ENCODE measurements at places on chromosomes 1 and 21.

DNA sequence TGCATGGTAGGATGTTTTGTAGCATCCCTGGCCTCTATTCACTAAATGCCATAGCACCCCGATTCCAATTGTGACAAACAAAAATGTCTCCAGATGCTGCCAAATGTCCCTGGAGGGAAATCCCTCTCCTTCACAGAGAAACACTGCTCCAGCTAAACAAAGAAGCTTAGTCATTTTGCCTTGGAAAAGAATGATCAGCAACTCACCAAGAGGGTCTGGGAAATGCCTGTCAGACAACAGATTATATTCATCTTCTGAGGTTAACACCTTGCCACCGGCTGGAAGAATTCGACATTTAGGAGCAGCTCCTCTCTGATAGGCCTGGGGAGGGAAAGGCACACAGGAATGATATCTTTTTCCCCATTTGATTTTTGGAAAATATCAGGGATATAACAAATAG lies 84.4 kb downstream of the NIBAN1 start:
- no peak for DNase-seq
- no peak overlapping the region for H3K27ac ChIP-seq
- no peaks in the 10 kb centered on the region for H3K36me3 ChIP-seq
- no peak overlapping the region for H3K4me3 ChIP-seq
- H3K4me1 ChIP-seq = no peaks in the 10 kb centered on the region

DNA sequence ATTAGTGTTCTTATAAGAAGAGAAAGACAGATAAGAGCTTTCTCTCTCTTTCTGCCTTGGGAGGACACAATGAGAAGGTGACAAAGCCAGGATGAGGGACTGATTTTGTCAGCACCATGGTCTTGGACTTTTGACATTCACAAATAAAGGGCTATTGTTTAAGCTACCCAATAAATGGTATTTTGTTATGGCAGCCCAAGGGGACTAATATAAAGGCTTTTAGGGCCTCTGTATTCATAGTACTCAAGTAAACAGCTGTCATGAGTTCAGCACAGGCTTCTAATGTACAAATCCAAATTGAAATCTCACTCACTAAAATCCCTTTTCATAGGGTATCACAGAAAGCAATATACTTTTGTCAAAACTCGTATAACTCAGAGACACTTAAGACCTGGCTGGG lies 242.7 kb downstream of the FAF1 start:
- H3K36me3 ChIP-seq = no peaks in the 10 kb centered on the region
- no peaks in the 10 kb centered on the region for H3K4me1 ChIP-seq
- no peak overlapping the region for H3K4me3 ChIP-seq
- no peak for DNase-seq

- H3K4me1 ChIP-seq = no peaks in the 10 kb centered on the region
- no peak overlapping the region for H3K4me3 ChIP-seq
- no peaks in the 10 kb centered on the region for H3K36me3 ChIP-seq
- DNase-seq = no peak
- H3K27ac ChIP-seq = no peak overlapping the region
These were observed 24.6 kb downstream of the PADI2 start for GRCh38 chr1:17094664-17095063.

DNA sequence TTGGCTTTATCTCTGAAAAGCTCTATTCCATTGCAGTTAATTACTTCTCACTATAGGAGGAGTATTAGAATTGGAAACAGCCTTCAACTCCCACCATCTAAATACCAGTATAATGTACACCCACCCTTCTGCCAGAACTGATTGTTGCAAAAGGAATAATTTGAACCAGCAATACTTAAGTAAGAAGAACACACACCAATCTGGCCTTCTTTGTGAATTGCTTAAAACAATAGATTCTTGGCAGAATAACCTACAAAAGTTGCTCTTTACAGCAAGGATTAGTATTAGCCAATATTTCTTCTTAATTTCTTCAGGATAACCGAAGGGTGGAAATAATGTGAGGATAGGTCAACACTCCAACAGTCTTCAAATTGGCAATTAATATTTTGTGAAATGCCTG lies 54.9 kb upstream of the ADAMTS5 start:
- H3K27me3 ChIP-seq = no peaks in the 10 kb centered on the region
- no peaks in the 10 kb centered on the region for H3K4me1 ChIP-seq
- H3K27ac ChIP-seq = no peak overlapping the region
- no peak for DNase-seq
- H3K4me3 ChIP-seq = no peak overlapping the region
- H3K36me3 ChIP-seq = no peaks in the 10 kb centered on the region

GRCh38 chr21:31725202-31725839 lies 6.6 kb downstream of the SCAF4 start:
- H3K27me3 ChIP-seq = no peaks in the 10 kb centered on the region
- no peak overlapping the region for H3K27ac ChIP-seq
- DNase-seq = no peak
- H3K4me1 ChIP-seq = peaks cover 11% of the 10 kb centered on the region
- no peak overlapping the region for H3K4me3 ChIP-seq

- no peak for DNase-seq
- no peak overlapping the region for H3K4me3 ChIP-seq
- H3K4me1 ChIP-seq = peaks cover 5% of the 10 kb centered on the region
- peaks cover 4% of the 10 kb centered on the region for H3K36me3 ChIP-seq
- H3K27ac ChIP-seq = no peak overlapping the region
These were observed 76.9 kb downstream of the EPS15 start for GRCh38 chr1:51442198-51442597.

DNA sequence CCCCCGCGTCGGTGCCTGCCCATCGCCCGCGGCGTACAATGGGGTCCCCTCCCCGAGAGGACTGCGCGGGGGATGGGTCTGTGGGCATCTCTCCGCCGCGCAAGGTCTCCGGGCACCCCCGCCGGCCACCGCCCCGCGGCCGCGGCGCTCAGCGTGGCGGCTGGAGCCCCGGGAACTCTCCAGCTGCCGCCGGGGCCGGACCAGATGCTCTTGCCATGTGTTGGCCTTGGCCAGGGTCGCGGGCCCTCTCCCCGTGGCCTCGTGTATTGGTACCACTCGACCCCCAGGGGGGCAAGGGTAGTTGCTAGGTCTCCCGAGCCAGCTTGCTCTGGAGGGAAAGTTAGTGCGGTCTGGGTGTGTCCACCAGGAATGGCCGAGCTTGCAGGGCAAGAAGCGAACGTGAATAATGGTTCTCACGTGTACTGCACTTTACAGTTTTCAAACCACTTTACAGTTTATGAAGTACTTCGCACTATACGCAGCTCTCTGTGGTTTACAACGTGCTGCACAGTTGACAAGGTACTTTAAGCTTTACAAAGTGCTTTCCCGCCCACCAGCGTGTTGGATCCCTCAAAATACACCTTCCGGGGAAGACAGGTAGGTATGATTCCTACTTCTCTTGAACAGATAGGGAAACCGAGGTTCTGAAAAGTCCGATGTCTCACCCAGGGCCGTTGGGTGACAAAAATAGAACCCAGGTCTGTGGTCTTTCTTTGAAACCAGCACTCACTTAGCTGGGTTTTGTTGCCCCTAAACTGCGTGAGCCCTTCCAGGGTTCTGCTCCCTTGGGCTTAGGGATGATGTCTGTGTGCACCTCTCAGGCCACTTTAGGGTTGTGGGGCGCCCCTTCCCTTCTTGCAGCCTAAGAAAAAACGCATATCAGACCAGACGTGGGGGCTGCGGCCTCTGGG lies 1.2 kb downstream of the EPHB2 start:
- H3K27ac ChIP-seq = no peak overlapping the region
- H3K27me3 ChIP-seq = peaks cover 5% of the 10 kb centered on the region
- no peaks in the 10 kb centered on the region for H3K36me3 ChIP-seq
- peak; percentile 27 for DNase-seq
- no peaks in the 10 kb centered on the region for H3K4me1 ChIP-seq
- H3K4me3 ChIP-seq = peak overlapping the region; percentile 32

GRCh38 chr1:182297335-182297734 lies 94.3 kb downstream of the GLUL start:
- no peaks in the 10 kb centered on the region for H3K36me3 ChIP-seq
- H3K27me3 ChIP-seq = no peaks in the 10 kb centered on the region
- no peak for DNase-seq
- no peak overlapping the region for H3K4me3 ChIP-seq

DNA sequence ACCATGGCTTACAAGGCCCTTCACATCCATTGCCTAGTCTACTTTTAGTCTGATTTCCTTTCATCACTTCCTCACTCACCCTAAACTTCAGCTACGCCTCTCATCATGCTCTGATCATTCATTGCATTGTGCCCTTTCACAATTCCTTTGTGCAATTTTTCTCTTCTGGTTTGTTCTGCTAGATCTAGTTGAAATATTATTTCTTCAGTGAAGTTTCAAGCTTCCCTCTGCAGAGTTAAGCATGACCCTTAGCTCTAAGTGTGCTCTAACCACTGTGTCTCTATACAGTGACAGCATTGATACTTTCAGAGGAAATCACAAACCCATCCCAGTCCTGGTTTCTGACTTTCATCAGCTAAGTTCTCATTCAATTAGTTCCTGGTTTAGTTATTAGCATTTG lies 166.1 kb downstream of the PLA2G4A start:
- no peak overlapping the region for H3K27ac ChIP-seq
- no peak for DNase-seq
- no peaks in the 10 kb centered on the region for H3K27me3 ChIP-seq

- peaks cover 36% of the 10 kb centered on the region for H3K4me1 ChIP-seq
- H3K27ac ChIP-seq = no peak overlapping the region
- no peaks in the 10 kb centered on the region for H3K36me3 ChIP-seq
- DNase-seq = no peak
- H3K4me3 ChIP-seq = no peak overlapping the region
These were observed 60.0 kb downstream of the NRIP1 start for GRCh38 chr21:15004721-15005370.

DNA sequence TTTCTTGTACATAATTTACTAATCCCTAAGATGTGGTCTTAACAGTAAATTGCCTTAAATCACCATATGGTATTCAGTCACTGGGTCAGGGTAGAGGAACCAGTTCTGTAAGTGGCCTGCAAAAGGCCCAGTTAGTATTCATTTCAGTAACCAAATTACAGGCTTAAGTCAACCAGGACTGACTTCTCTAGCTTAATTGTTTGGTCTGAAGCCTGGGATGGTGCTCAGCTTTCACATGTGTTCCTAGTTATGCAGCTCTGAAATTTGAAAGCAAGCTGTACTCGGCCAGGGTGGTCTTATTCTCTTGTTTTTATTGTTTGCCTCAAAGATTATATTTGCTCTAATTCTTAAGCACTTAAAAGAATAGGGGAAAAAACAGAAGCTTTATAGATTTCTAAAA lies 144.6 kb downstream of the MAGI3 start:
- no peaks in the 10 kb centered on the region for H3K27me3 ChIP-seq
- H3K36me3 ChIP-seq = no peaks in the 10 kb centered on the region
- no peak overlapping the region for H3K27ac ChIP-seq

DNA sequence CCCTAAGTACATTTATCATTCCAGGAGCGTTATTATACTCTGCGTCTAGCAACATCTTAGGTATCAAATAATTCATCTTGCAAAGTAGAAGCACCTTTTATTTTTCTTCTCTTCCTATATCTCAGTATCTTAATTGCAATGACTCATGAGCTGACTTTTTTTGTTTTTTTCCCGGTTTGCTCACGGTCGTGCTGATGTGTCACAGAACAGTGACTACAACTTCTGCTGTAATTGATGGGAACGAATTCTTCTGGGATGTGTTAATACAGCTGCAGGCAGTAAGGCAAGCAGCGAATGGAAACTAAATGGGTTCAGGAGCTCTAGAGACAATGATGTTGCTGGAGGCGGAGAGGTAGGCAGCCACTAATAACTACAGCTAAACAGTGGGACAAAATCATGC lies 89.8 kb upstream of the TMPRSS15 start:
- H3K4me1 ChIP-seq = no peaks in the 10 kb centered on the region
- H3K27me3 ChIP-seq = no peaks in the 10 kb centered on the region
- peak; percentile 52 for DNase-seq
- H3K4me3 ChIP-seq = no peak overlapping the region
- no peak overlapping the region for H3K27ac ChIP-seq
- no peaks in the 10 kb centered on the region for H3K36me3 ChIP-seq

GRCh38 chr1:206421616-206422340 lies 48.5 kb upstream of the IKBKE start:
- H3K4me3 ChIP-seq = no peak overlapping the region
- no peak for DNase-seq
- H3K27me3 ChIP-seq = no peaks in the 10 kb centered on the region
- H3K27ac ChIP-seq = no peak overlapping the region

GRCh38 chr1:170424346-170424745 lies 107.6 kb upstream of the GORAB start:
- H3K27me3 ChIP-seq = no peaks in the 10 kb centered on the region
- no peak for DNase-seq
- no peaks in the 10 kb centered on the region for H3K36me3 ChIP-seq
- no peaks in the 10 kb centered on the region for H3K4me1 ChIP-seq

GRCh38 chr1:175200678-175201521 lies 8.3 kb upstream of the KIAA0040 start:
- H3K27me3 ChIP-seq = no peaks in the 10 kb centered on the region
- no peaks in the 10 kb centered on the region for H3K36me3 ChIP-seq
- peaks cover 7% of the 10 kb centered on the region for H3K4me1 ChIP-seq
- peak overlapping the region; percentile 39 for H3K27ac ChIP-seq
- peak; percentile 38 for DNase-seq

DNA sequence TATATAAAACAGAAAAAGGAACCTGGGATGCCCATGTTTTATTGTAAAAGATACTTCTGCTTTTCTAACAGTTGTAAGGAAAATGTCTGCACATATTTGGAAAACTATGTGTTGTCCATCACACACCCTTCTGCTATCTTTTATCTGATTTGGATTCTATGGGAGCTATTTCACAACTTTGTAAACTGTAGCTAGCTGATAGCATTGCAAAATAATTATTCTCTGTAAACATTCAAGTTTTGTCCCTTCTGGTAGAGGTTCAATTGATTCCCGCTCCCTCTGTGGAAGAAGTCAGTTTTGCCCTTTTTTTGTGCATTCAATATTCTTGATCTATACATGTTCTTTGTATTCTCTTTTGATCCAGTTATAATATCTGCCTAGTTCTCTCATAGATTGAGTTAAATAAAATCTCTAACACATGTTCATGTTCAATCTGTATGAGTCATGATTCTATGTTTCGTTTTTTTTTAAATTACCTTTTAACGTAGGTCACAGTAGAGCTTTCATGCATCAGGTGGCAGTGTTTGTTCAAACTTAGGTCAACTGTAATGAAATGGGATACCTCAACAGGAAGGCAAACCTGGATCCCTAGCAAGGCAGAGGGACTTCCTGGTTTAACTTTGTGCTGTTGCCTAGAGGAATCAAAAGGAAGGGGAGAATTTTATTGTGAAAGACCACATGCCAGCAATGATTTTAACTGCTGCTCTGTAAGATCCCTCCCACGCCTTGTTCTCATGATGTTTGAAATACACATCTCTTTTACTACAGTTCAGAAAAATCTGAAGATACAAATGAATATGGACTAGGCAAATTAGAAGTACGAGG lies 26.0 kb upstream of the BCL9 start:
- H3K4me1 ChIP-seq = no peaks in the 10 kb centered on the region
- H3K4me3 ChIP-seq = no peak overlapping the region
- peak; percentile 53 for DNase-seq
- peak overlapping the region; percentile 23 for H3K27ac ChIP-seq
- no peaks in the 10 kb centered on the region for H3K27me3 ChIP-seq

Measured in kidney (tissue), 22 donors.